ENCODE measurements at places on chromosomes 2 and 18. TPM values are rescaled to one million over a fixed set of nuclear protein-coding genes. Genes with fewer than 3 reads are reported as not detected.

LDLRAD4 gene
- total RNA-seq = 1.6 TPM

DNA sequence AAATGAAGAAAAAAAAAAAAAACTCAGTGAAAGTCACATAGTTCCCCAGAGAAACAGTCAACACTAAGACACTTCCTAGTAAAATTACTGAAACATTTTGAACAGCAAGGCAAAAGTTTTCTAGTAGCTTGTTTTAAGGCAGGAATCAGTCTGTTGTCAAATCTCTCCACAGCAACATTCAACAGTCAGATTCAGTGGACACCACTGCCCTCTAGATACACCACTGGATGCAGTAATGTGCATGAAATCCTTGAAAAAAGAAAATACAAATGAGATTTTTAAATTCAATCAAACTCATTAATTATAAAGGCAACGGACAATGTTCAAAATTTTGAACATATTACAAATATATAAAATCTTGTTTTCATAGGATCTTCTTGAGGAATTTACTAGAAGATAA lies 46.4 kb downstream of the GRB14 start:
- DNase-seq = no peak

DNA sequence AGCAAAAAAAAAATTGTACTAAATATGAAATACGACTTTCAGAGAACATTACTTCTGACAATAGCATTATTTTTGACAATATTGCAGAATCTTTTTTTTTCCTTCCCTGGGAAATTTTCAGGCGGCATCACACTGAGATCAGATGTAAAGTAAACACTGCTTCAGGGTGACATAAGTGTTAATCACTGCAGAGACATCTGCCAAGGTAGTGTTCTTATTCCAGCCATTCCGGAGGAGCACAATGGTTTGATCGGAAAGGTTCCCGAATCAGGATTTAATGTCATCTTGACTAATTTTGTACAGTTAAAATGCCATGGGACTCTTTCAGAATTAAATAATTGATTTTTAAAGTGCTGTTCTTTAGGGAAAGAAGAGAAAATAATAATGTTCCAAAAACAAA lies 56.7 kb upstream of the ZNF236 start:
- DNase-seq = no peak

GRCh38 chr2:151556121-151556520 lies 146.4 kb downstream of the RIF1 start:
- DNase-seq = no peak

OLA1 gene
- 127 TPM for total RNA-seq

ROCK2 gene
- total RNA-seq = 77.8 TPM

- DNase-seq = no peak
These were observed 216.9 kb downstream of the HAUS1 start for GRCh38 chr18:46320928-46321711.

GRCh38 chr2:235600926-235601325 lies 107.1 kb downstream of the AGAP1 start:
- DNase-seq = no peak

PLEKHM3 gene
- 7.2 TPM for total RNA-seq

DNA sequence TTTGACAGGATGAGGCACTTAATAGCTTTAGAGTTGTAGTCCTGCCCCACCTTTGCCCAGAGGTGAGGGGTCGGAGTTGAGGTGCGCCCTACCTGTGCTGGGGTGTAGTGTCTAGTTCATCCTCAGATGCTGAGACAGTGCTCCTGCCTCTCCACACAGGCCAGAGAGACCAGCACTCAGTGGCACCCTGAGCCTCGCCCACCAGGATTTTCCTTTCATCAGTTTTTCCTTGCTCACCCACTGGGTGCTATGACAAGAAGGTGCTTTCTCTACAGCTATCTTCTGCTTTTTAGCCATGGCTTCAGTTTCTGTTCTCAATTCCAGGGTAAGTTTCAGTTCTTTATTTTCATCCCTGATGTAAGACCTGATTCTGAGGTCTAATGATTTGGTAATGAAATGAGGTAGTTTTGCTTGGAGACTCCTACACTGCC lies 16.8 kb upstream of the TMEM131 start:
- no peak for DNase-seq

SPATS2L gene
- total RNA-seq = 22.6 TPM

- DNase-seq = no peak
These were observed 84.7 kb upstream of the PELI1 start for GRCh38 chr2:64228918-64229317.

Data from pulmonary artery endothelial cell (primary cell).